Psoas muscle (tissue), 8 donors: ENCODE measurements at places on chromosomes 7 and 10.

DNA sequence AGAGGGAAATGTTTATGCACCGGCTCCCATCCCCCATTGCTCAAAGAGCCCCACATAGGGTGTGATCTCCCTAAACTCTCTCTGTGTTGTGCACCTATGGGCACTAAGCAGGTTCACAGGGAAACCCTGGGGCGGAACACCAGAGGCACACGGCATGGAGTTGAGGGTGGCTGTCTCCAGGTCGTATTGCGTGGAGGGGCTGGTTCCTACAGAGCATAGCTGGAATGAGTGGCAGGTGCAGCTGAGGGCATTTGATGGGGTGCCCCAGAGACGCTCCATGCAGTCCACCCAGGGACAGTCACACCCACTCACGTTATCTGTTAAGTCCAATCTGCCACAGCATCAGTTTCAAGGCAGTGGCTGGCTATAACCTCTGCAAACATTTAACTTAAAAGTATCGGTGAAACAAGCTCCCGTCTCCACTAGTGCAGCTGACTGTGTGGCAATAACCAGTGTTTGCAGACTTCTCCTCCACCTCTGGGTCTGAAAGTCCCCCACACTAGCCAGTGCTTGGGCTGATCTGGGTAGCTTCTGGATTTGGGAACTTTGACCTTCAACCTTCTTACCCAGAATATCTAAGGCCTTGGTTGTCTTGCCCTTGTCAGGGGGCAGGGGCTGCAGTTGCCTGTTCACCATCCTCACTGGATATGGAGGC lies 249.2 kb upstream of the ZNF32 start:
- DNase-seq: no peak

DNA sequence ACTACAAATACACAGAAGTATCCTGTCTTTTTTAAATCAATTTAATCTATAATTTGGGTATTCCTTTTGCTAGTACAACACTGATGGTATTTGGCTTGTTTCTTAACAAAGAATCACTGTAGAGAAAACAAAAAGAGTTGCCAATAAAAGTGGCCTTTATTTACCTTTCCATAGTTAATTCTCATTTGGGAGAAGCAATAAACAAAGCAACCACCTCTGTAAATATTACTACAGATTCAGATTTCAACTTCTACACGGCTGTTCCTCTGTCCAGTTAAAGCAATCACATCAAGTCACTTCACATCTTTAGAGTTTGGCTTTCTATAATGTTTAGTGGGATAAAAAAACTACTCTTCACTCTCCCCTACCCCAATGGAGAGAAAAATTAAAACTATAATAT lies 34.4 kb downstream of the ERCC6 start:
- DNase-seq: no peak

DNA sequence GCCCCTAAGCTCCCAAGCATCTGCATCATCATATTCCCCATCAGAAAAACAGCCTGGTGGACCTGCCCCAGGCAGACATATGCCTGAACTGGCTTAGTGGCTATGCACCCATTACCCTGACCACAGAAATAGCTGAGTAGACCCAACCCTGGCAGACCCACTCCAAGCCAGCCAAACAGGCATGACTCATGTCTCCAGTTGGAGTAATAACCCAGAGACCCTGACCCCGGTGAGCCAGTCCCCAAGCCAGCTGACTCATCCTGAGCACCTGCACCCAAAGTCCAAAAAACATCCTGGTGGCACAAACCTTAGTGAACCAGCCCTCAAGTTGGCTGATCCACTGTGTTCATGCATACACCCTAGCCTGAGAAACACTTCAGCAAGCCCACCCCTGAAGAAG lies 555.9 kb downstream of the GRID1 start:
- DNase-seq: no peak

DNA sequence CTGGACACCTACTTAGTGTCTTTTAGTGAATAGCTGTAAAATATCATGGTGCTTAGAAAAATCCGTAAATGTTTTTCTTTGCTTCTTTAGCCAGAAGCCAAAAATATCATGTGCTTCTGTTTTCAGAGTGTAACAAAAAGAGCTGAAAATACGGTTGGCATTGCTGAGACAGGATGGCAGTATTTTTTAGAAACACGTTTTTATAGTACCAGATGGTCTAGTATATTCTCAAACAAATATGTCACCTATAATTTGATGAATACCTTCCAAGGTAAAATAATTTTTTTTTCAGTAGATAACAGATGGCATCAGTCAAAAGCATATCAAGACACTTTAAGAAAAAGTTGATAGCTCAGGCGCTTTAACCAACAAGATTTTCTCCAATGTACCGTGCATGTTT lies 326.6 kb downstream of the PHF14 start:
- no peak for DNase-seq

GRCh38 chr10:124347956-124348355 lies 70.8 kb downstream of the OAT start:
- DNase-seq: no peak

- DNase-seq: no peak
Observed at GRCh38 chr7:15462721-15463389, 99.0 kb downstream of the AGMO start.

DNA sequence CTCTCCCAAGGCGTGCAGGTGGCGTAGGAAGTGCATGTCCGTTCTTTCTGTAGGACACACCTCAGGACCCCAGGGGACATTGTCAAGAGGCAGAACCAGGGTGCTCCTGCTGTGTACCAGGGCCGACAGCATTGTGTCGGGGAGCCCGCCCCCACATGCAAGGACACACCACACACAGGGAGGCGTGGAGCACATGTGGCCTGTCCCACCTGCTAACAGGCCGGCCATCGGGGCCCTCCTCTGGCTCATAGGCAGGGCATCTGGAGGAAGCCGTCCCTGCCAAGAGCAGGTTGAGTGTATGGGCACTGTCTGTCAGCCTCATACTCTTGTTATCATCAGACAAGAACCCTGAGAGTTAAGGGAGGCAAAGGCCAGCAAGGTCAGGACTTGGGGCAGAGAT lies 12.7 kb downstream of the RET start:
- no peak for DNase-seq

- no peak for DNase-seq
Observed at GRCh38 chr10:24910574-24910973, 41.8 kb downstream of the PRTFDC1 start.

- DNase-seq: no peak
Observed at GRCh38 chr7:90485734-90486316, 16.4 kb downstream of the PTTG1IP2 start.

DNA sequence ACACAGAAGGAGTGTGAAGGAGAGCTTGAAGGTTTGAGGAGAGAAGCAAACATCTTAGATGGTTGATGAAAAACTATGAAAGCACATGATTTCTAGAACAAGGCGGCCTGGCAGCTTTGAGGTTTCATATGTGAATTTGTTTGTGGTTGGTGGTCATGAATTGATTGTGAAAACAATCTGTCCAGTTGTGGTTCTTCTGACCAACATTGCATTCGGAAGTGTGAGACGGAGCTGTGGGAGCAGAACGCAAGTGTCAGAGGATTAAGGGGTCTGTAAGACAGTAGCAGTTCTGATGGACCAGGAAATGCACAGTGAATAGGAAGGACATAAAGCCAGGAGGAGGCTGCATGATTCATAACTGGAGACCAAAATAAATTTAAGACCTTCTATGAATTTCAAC lies 594.6 kb downstream of the NXPH1 start:
- DNase-seq: no peak

- no peak for DNase-seq
Observed at GRCh38 chr7:36272211-36272566, 117.5 kb upstream of the ANLN start.

DNA sequence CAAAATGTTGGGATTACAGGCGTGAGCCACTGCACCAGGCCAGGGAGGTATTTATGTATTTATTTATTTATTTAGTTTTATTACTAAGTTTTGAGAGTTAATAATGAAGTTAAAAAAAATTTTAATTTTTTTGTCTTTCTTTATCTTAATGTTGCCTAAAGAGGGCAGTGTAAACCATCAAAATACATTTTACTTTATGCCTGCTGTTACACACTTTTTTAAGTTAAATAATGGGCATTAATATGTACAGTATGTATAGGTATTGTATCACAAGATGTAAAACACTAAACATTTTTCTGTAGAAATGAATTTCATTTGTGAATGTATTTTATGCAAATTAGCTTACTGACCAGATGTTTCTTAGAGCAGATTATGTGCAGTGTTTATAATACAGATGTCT lies 129.4 kb downstream of the AASS start:
- DNase-seq: no peak

GRCh38 chr10:58486821-58487220 lies 25.9 kb upstream of the BICC1 start:
- DNase-seq: no peak

GRCh38 chr10:13560597-13560996 lies 26.2 kb upstream of the PRPF18 start:
- DNase-seq: no peak

GRCh38 chr10:71383972-71384687 lies 12.6 kb upstream of the CDH23 start:
- DNase-seq: peak; percentile 68

DNA sequence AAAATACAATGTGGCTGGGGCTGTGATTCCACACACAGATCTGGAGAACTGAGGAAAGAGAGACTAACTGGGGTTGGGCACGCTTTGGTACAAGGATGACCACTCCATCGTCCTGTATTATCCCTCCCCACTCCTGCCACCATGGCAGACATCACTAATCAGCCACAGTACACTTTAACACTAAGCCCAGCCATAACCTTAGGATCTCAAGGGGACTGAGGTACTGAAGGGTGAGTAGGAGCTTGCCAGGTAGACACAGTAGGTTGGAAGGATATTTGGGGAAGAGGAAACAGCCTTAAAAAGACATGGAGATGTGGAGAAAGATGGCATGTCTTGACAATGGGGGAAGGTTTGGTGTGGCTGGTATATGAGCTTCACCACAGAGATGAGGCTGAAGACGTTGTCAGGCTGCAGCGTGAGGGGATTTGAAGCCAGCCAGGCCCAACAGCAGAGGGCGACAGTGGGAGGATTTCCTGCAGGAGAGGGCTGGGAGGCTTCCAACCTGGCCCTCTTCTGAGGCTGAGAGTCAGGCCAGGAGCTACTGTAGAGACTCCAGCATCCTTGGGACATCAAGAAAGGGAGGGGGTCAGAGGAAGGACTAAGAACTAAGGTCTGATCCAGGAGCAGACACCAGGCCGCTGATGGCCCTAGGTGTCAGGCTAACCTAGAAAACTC lies 58.6 kb upstream of the COL13A1 start:
- DNase-seq: no peak

DNA sequence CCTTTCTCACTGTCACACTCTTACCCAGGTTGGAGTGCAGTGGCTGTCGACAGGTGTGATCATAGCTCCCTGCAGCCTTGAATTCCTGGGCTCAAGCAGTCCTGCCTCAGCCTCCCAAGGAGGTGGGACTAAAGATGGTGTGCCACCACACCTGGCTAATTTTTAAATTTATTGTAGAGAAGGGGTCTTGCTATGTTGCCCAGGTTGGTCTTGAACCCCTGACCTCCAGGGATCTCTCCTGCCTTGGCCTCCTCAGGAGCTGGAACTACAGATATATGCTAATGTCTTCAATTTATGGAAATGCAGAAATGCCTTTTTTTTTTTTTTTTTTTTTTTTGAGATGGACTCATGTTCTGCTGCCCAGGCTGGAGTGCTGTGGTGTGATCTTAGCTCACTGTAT lies 42.7 kb downstream of the DNAJB6 start:
- DNase-seq: no peak

- peak; percentile 30 for DNase-seq
Observed at GRCh38 chr10:59905066-59905730, 1.2 kb downstream of the CCDC6 start.

- no peak for DNase-seq
Observed at GRCh38 chr10:33237736-33238624, 96.5 kb downstream of the NRP1 start.

GRCh38 chr7:109376576-109376975 lies 806.9 kb downstream of the DNAJB9 start:
- no peak for DNase-seq

DNA sequence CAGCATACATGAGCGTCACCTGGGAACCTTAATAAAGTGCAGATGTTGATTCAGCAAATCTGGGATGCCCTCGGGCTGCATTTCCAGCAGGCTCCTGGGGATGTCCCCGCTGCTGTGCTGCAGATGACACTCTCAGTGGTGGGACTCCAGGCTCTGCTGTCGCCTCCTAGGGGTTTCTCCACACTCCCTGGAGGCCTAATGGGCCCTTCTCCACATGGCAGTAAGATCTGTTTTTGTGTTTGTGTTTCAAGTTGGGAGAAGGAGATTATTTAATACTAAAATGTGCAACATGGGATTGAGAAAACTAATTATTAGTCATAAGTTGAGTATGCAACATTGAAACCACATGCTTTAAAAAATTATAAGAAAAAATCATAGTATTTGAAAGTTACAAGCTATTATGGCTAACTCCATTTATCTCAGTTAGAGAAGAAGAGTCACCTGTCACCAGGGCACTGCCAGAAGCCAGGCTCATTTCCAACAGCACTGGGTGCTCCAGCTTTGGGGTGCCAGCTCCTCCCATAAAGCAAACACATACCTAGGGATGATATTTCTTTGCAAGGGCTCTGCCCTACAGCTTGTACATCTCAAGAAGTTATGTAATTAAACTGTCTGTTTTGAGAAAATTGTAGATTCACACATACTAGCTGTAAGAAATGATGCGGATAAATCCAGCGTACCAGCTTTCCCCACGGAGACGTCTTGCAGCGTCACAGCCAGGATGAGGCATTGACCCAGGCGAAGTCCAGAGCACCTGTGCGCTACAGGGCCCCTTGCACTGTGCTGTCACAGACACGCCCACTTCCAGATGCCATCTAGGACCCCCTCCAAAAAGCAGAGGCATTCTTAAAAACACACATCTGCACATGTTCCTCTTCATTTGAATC lies 106.4 kb downstream of the EGFR start:
- DNase-seq: no peak

DNA sequence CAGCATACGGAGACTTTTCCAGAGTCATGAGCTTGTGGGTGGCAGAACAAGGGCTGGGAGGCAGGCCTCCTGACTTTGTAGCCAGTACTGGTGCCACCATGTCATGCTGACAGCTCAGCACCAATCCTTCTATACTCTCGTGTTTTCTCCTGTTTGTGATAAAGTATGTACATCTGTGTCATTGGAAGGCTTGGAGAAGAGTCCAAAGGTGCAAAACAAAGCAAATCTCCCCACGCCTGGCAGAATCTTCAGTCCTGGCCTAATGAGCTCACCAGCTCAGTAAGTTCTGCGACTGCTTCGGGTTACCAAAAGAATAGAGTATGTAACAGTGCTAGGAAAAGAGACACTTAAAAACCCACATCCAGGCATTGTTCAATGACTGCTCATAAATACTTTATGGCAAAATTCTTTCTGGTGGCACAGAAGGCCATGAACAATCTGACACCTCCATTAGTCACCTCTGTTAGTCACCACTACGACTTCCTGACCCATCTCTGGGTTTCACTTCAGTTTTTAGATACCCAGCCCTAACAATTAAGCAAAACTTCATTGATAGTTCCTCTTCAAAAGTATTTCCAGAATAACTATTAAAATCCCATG lies 24.5 kb downstream of the STEAP1 start:
- no peak for DNase-seq

GRCh38 chr7:151025924-151026671 lies 1.8 kb upstream of the ATG9B start:
- no peak for DNase-seq

- DNase-seq: no peak
Observed at GRCh38 chr7:91287371-91288084, 23.3 kb downstream of the FZD1 start.

GRCh38 chr7:152937282-152937681 lies 177.7 kb downstream of the ACTR3B start:
- no peak for DNase-seq
